T-helper 17 cell (primary cell): ENCODE measurements at places on chromosomes 12 and 14. TPM values are rescaled to one million over a fixed set of nuclear protein-coding genes. Genes with fewer than 3 reads are reported as not detected.

Gene ANP32D
- total RNA-seq, result not detected

Gene PRH2
- not detected for total RNA-seq

Gene TRAF3
- total RNA-seq, result 47.8 TPM

GRCh38 chr12:115001571-115002180, 317.7 kb upstream of the TBX3 start:
- H3K4me1 ChIP-seq, result no peaks in the 10 kb centered on the region
- H3K27ac ChIP-seq, result no peak overlapping the region
- no peak overlapping the region for H3K4me3 ChIP-seq
- DNase-seq, result no peak
- H3K36me3 ChIP-seq, result no peaks in the 10 kb centered on the region

DNA sequence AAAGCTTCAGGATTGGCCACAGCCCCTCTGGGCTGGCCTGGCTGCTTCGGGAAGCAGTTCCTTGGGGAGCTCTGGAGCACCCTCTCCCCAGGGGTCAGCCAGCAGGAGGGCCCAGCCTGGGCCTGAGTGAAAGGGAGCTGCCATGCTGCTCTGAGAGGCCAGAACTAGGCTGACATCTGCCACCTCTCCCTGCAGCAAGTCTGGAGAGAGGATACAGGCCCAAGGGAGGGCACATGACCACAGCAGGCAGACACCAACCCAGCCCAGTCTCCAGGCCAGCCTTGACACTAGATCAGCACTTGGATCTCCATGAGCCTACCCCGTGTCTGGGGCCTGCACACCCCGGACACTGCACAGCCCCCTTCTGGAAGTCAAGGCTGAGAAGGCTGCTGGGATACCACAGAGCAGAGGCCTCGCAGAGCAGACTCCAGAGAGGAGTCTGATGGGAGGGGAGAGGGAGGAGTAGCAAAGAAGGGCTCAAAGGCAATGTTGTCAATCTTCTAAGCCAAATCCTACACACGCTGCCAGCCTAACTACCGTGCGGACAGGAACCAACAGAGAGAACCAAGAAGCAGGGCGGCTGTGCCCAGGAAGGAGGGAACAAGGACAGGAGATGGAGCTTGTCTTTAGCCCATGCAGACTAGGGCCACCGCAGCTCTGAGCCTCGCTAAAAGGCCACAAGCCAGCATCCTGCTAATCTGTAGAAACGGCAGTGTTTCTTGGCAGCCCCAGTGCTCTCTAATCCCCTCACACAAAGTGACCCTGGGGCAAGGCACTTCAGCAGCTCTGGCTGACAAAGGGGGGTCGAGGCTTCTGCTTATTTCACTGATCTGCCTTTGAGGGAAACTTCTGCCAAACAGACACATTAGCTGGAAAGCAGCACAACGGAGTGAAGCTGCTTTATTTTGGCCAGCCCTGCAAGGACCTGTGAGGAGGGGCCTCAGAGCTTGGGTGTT, 12.9 kb downstream of the COL2A1 start:
- peaks cover 2% of the 10 kb centered on the region for H3K36me3 ChIP-seq
- H3K4me1 ChIP-seq, result peaks cover 28% of the 10 kb centered on the region
- no peak for DNase-seq

DNA sequence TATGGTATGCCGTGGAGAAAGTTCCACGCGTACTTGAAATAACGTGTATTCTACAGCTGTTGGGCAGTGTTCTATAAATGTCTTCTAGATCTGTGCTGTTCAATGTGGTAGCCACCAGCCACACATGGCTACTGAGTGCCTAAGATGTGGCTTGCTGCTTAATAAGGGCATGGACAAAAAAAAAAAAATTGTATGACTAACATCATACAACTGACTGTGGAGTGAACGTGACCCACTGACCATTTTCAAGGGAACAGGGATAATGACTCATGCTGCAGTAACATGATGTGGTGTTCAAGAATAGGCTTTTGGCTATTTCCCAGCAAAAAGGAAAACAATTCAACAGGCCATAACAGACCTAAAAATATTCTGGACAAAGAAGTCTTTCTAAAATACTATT, 13.0 kb downstream of the ATG14 start:
- H3K27ac ChIP-seq, result peak overlapping the region; percentile 11
- H3K27me3 ChIP-seq, result no peaks in the 10 kb centered on the region
- H3K4me1 ChIP-seq, result peaks cover 12% of the 10 kb centered on the region
- H3K36me3 ChIP-seq, result peaks cover 8% of the 10 kb centered on the region
- H3K4me3 ChIP-seq, result no peak overlapping the region
- no peak for DNase-seq

GRCh38 chr12:110284597-110284996, 3.5 kb downstream of the ATP2A2 start:
- peaks cover 51% of the 10 kb centered on the region for H3K4me1 ChIP-seq
- H3K4me3 ChIP-seq, result peak overlapping the region; percentile 83
- peak overlapping the region; percentile 90 for H3K27ac ChIP-seq
- H3K27me3 ChIP-seq, result no peaks in the 10 kb centered on the region
- H3K36me3 ChIP-seq, result peaks cover 9% of the 10 kb centered on the region
- no peak for DNase-seq

GRCh38 chr12:49489720-49490119, 49.1 kb upstream of the KCNH3 start:
- H3K27me3 ChIP-seq, result no peaks in the 10 kb centered on the region
- DNase-seq, result no peak

GRCh38 chr12:115710104-115710564, 567.4 kb downstream of the MED13L start:
- H3K4me3 ChIP-seq, result no peak overlapping the region
- no peaks in the 10 kb centered on the region for H3K27me3 ChIP-seq
- no peak for DNase-seq
- H3K36me3 ChIP-seq, result no peaks in the 10 kb centered on the region
- H3K4me1 ChIP-seq, result no peaks in the 10 kb centered on the region

- H3K36me3 ChIP-seq, result no peaks in the 10 kb centered on the region
- no peak for DNase-seq
- H3K27me3 ChIP-seq, result no peaks in the 10 kb centered on the region
- no peak overlapping the region for H3K27ac ChIP-seq
- H3K4me3 ChIP-seq, result no peak overlapping the region
Observed at GRCh38 chr12:77514511-77514910, 316.2 kb upstream of the NAV3 start.

DNA sequence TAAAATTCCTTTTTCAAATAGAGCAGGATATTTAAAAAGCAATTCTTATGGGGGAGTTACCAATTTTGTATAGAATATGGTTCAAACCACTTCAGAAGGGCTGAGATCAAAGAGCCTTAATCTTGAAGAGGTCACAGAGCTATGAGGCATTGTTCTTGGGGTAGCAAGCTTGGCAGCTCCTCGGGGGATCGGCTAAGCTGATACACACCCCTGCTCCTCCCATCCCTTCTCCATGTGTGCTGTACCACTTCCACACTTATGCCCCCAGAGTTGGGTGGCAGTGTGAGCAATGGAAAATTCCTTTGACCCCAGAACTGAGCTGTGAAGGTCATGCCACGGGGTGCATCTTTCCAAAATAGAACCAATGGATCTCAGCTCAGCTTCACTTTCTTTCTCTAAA, 15.0 kb upstream of the TMEM30B start:
- H3K4me1 ChIP-seq, result peaks cover 22% of the 10 kb centered on the region
- DNase-seq, result no peak
- H3K27ac ChIP-seq, result peak overlapping the region; percentile 51
- H3K4me3 ChIP-seq, result no peak overlapping the region

- DNase-seq, result no peak
- no peaks in the 10 kb centered on the region for H3K4me1 ChIP-seq
- H3K27me3 ChIP-seq, result no peaks in the 10 kb centered on the region
- H3K4me3 ChIP-seq, result no peak overlapping the region
- H3K36me3 ChIP-seq, result no peaks in the 10 kb centered on the region
- H3K27ac ChIP-seq, result no peak overlapping the region
Observed at GRCh38 chr12:38883629-38884134, 21.7 kb downstream of the CPNE8 start.

DNA sequence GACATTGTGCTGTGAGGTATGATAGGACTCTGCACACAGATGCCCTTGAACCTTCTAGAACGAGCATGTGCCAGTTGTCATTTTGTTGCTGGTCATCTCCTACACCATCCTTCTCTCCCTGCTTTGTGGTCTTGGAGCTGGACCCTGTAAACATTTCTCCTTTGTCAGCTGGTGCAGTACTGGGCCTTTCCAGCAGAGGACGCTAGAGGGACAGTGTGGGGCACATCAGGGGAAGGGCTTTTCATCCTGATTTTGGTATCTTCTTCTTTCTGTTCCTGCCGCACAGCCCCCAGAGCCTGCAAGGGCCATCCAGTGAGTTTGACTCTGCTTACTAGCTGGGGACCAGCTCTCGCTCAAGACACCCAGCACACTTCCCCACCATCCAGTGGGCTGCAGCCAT, 484.6 kb downstream of the AACS start:
- no peaks in the 10 kb centered on the region for H3K4me1 ChIP-seq
- no peaks in the 10 kb centered on the region for H3K36me3 ChIP-seq
- no peak overlapping the region for H3K4me3 ChIP-seq
